ENCODE measurements at places on chromosomes 1 and 21.
A peak's percentile ranks its signal among the peaks of the same experiment; 100 is the strongest.

- no peak for DNase-seq
Measured at GRCh38 chr1:19390166-19390850, 78.2 kb downstream of the SLC66A1 start.

DNA sequence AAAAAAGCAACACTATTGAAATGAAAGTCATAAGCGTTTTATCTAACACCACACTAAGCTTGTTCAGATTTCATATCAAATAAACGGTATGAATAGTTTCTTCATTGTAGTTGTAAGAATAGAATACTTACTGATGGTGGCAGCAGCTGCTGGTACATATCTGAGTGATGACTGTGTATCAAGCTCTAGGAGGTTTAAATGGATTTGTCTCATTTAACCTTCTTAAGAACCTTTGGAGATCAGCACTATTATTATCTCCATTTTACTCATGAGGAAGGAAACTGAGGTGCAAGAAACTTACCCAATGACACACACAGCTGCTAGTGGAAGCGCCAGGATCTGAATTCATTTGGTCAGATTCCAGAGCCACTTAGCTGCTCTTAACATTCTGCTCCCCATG, 104.0 kb downstream of the EIF4G3 start:
- DNase-seq, result no peak

- no peak for DNase-seq
Measured at GRCh38 chr21:17798796-17799195, 20.4 kb downstream of the C21orf91 start.

- no peak for DNase-seq
Measured at GRCh38 chr1:203478986-203479385, 3.4 kb downstream of the PRELP start.

GRCh38 chr1:6012529-6013318, 20.5 kb upstream of the NPHP4 start:
- no peak for DNase-seq

DNA sequence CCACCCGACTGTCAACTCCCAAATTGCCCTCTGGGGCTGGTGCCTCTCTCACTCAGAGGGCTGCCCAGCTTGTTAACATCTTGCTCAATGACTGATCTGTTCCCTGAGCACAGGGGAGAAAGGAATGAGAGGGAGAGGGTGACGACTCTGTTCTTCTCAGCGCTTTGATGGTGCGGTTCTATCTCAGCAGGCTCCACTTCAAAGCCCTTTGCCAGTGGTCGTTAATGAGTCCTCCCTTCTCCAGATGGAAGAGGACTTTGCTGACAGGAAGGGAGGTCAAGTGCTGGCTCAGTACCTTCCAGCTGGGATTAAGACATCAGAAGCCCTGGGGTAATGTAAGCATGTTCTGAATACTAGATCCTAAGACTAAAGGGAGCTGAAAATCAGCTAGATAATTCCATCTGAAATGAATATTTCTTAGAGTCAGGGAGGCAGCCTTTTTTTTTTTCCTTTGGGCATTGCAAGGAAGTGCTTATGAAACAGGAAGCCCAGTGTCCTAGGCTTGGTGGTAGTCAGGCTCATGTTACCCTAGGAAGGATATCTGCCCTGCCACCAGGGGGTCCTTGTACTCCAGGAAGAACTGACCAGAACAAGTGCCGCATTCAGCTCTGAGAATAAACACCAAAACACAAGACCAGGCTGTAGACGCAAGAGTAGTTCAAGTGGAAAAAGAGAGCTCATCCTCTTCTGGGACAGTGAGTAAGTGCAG, 4.7 kb downstream of the FMOD start:
- DNase-seq, result no peak

- peak; percentile 40 for DNase-seq
Measured at GRCh38 chr1:119046785-119047438, 58.8 kb upstream of the TBX15 start.

DNA sequence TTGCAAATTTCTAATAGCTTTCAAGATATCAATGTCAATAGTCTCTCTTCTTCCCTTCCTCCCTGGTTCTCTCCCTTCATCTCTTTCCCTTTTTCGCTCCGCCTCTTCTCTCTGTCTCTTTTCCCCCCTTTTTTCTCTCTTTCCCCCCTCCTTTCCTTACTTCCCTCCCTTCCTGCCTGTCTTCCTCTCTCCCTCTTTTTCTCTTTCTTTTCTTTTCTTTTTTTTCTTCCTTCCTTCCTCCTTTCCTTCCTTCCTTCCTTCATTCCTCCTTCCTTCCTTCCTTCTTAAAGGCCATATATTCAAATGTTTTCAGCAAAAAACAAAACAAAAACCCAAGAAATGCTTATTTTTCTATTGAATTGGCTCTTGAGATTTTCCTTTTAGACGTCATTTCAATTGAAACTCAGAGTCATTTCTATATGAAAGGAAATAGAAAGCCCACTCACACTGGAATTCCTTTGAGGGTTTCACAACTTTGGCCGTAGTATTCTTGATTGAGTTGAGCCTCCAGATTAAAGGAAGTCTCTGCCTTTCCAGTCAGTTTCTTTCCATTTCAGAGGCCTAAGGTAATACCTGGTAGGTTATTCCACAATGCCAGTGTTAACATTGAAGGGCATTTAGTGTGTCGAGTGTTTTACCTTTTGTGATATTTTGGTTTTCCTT, 551.5 kb downstream of the LMO4 start:
- no peak for DNase-seq

GRCh38 chr1:107363154-107363553, 222.3 kb downstream of the NTNG1 start:
- DNase-seq, result no peak
